ENCODE measurements at places on chromosomes 2 and 18.

GRCh38 chr2:111239581-111240249 is 119.0 kb downstream of the BCL2L11 start:
- DNase-seq = no peak

- no peak for DNase-seq
Measured at GRCh38 chr2:176780348-176780747, 432.2 kb upstream of the HNRNPA3 start.

- no peak for DNase-seq
Measured at GRCh38 chr2:235396071-235396846, 97.6 kb upstream of the AGAP1 start.

- no peak for DNase-seq
Measured at GRCh38 chr2:127074936-127075335, 32.0 kb downstream of the BIN1 start.

DNA sequence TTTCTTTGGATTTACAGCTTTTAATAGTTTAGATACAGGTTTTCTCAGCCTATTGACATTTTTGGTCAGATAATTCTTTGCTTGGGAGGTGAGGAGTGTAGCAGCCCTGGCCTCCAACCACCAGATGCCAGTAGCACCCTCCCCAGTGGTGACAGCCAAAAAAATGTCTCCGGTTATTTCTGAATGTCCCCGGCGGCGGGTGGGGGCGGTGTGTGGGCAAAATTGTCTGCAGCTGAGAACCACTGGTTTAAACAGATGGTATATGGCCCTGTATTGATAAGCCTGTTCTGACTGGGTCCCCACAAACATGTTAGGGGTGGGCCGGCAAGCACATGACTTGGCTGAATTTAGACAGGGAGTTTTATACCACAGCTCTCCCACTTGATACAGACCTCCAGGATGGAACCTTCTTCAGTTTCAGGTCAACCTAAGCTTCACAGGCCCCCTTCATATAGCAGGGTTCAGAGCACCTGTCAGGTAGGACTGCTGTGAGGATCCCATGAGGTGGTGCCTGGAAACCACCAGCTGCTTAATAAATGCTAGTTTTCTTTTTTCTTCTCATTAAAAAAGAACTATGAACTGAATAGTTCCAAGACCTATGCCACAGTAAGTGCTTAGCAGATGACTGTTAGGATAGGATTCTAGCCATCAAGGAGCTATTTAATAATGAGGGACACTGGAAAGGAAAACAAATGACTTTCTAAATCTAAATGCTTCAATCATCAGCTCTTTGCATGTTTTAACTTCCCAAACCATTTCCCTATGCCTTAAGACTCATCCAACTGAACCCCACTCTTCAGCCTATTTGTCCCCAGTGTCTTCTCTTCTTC is 18.1 kb downstream of the LPIN2 start:
- peak; percentile 66 for DNase-seq

Data from activated CD4-positive, alpha-beta T cell treated with anti-CD3 and anti-CD28 coated beads, Interleukin-2, amount 50 U/mL, for 4 hours (primary cell).